ENCODE measurements at places on chromosomes 1 and 21. TPM values are rescaled to one million over a fixed set of nuclear protein-coding genes. Genes with fewer than 3 reads are reported as not detected.

DNA sequence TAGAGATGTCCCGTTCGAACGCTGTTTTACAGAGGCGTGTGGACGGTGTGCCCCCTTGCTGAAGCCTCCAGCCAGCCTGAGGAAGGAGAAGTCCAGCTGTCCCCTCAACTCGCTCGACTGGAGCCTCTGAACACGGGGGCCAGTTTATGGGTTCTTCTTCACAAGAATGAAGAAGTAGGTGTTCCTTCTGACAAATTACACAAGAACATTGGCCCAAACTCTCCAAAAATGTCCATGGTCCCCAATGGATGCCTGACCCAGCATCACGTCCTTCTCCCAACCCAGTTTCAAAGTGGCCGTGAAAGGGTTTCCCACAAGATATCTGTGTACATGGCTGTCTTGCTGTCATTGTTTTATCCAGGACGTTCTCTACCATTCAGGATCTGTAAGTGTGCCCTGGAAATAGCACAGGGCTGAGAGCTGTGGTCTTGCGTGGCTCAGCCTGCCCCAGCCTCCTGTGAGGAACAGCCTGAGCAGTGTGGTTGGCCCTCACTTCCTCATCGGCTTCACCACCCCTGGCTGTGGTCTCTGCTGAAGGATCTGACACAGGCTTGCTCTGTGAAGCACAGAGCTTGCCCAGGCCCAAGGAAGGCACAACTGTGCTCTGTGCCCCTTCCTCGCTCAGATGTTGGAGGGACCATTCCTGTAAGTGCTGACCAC is 1.0 kb upstream of the S100B start:
- no peak overlapping the region for H3K27ac ChIP-seq
- no peak overlapping the region for H3K4me3 ChIP-seq
- no peaks in the 10 kb centered on the region for H3K36me3 ChIP-seq
- no peak for DNase-seq

- no peak overlapping the region for H3K4me3 ChIP-seq
- no peak overlapping the region for H3K27ac ChIP-seq
Observed at GRCh38 chr1:185069202-185069772, 23.9 kb downstream of the RNF2 start.

DNA sequence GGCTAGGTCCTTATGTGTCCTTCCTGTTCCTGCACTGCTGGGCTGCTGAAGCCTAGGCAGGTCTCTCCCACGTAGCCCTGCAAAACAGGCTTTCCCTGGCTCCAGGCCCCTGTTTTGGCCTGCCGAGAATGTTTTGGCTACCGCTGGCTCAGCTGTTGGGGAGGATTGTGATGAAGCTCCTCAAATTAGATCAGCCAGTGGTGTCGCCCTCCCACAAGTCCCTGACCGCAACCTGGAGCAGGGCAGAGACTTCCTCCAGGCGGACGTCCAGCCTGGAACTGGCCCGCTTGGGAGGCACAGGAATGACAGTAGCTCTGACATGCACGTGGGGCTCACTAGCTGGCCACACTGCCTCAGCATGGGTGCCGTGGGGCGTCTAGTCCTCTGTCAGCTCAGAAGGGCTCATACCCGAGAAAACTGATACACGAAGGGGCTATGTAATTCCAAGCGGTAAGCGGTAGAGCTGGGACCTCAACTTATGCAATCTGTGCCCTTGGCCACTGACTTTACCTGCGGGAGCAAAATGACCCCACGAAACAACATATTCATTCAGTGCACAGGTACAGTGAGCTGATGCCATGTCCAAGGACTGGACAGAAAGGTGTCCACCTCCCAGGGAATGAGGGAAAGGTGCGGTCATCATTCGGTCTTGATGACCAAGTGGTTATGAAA is 26.6 kb downstream of the DHRS3 start:
- peaks cover 67% of the 10 kb centered on the region for H3K4me1 ChIP-seq
- no peaks in the 10 kb centered on the region for H3K36me3 ChIP-seq
- no peaks in the 10 kb centered on the region for H3K27me3 ChIP-seq

DNA sequence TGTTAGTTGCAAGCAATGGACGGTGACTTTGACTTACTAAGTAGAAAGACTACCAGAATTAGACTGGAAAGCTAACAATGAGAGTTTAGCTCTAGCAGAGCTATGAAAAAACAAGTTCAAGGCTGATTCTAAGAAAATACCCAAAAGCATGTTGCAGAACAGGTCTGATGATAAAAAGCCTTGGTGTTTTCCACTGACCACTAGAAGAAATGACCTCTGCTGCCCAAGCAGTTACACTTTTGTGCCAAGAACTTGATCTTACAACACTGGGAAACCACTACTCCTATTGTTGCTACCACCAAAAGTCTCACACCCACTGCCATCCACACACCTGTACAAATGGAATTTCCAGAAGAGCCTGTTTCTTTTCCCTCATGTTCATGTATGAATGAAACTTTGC is 21.4 kb upstream of the NEK7 start:
- H3K27ac ChIP-seq: no peak overlapping the region
- H3K4me1 ChIP-seq: no peaks in the 10 kb centered on the region
- no peak overlapping the region for H3K4me3 ChIP-seq
- no peaks in the 10 kb centered on the region for H3K27me3 ChIP-seq
- no peaks in the 10 kb centered on the region for H3K36me3 ChIP-seq

- no peaks in the 10 kb centered on the region for H3K27me3 ChIP-seq
Observed at GRCh38 chr1:201299968-201300367, 16.7 kb downstream of the PKP1 start.

GRCh38 chr21:26050857-26051256 is 119.7 kb downstream of the APP start:
- peaks cover 18% of the 10 kb centered on the region for H3K36me3 ChIP-seq
- H3K27ac ChIP-seq: no peak overlapping the region
- DNase-seq: no peak
- H3K4me3 ChIP-seq: no peak overlapping the region
- H3K27me3 ChIP-seq: no peaks in the 10 kb centered on the region

Gene HES3
- total RNA-seq: not detected

Gene EPHX1
- 66.0 TPM for total RNA-seq

DNA sequence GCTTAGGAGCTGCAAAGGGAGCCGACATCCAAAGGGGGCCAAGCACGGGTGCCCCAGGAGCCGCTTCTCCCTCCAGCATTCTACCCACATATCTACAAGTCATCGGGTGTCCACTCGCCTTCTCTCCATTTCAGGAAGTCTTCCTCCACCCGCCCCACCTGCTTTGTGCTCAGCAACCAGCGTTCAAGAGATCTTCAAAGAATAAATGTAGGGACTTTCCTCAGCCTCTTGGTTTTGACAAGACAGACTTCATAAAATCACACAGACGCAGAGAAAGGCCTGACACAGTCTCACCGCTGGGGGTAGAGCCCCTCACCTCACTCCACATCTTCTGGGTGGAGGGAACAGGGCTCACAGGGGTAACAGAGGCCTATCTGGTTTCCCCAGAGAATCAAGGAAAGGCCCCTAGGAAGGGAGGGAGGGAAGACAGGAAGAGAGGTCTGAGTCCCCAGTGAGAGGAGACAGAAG is 49.5 kb downstream of the SSBP3 start:
- no peaks in the 10 kb centered on the region for H3K27me3 ChIP-seq
- no peak overlapping the region for H3K4me3 ChIP-seq
- no peak overlapping the region for H3K27ac ChIP-seq
- DNase-seq: no peak
- peaks cover 66% of the 10 kb centered on the region for H3K4me1 ChIP-seq

Gene TBX19
- 0.30 TPM for total RNA-seq

DNA sequence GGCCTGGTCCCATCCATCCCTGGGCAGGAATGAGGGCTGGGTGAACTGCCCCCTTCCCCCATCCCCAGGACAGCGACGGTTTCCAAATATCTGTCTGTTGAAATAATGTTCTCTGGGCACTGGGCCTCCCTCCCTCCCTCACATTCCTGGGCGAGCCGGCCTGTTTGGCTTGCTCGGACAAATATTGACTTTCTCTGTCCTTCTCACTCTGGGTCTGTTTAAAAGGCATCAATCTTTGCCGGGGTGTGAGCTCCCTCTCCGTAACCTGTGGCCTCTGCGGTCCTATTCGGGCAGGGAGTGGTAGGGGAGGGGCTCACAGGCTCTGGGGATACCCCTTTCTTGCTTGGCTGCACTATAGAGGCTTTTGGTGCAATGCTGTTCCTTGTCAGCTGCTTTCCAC is 40.2 kb downstream of the FOXD2 start:
- no peak overlapping the region for H3K4me3 ChIP-seq
- H3K27ac ChIP-seq: no peak overlapping the region
- H3K27me3 ChIP-seq: no peaks in the 10 kb centered on the region
- no peaks in the 10 kb centered on the region for H3K4me1 ChIP-seq
- H3K36me3 ChIP-seq: no peaks in the 10 kb centered on the region

- no peak overlapping the region for H3K27ac ChIP-seq
- peak; percentile 48 for DNase-seq
- no peaks in the 10 kb centered on the region for H3K27me3 ChIP-seq
- H3K4me1 ChIP-seq: no peaks in the 10 kb centered on the region
Observed at GRCh38 chr21:14064296-14064645, 146.5 kb downstream of the LIPI start.

GRCh38 chr1:118116401-118116800 is 68.6 kb downstream of the SPAG17 start:
- H3K4me3 ChIP-seq: no peak overlapping the region
- no peak for DNase-seq
- H3K27ac ChIP-seq: no peak overlapping the region

GRCh38 chr1:67532452-67533216 is 102.4 kb upstream of the SERBP1 start:
- no peak overlapping the region for H3K4me3 ChIP-seq
- no peaks in the 10 kb centered on the region for H3K27me3 ChIP-seq
- H3K4me1 ChIP-seq: no peaks in the 10 kb centered on the region
- no peak overlapping the region for H3K27ac ChIP-seq
- H3K36me3 ChIP-seq: no peaks in the 10 kb centered on the region

Gene NGF
- 5.1 TPM for total RNA-seq

DNA sequence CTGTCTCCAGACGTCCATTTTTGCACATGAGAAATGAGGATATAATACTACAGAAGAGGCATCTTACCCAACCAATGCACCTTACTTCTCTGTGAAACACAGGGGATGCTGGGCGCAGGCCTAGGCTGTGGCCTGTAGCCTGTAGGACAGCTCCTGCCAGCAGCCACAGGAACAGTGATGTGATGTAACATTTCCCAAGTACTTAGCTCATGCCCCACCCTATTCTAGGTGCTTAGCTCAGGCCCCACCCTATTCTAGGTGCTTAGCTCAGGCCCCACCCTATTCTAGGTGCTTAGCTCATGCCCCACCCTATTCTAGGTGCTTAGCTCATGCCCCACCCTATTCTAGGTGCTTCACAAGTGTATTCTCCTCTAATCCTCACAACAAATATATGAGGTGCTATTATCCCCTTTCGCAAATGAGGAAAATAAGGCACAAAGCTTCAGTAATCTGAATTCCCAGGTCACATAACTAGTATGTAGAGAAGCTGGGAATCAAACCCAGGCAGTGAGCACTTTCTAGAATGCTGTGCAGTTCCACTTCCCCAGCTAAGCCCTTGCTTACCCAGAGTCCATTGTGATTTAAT is 4.6 kb upstream of the NAXE start:
- no peak overlapping the region for H3K27ac ChIP-seq
- H3K36me3 ChIP-seq: no peaks in the 10 kb centered on the region
- no peak overlapping the region for H3K4me3 ChIP-seq
- no peaks in the 10 kb centered on the region for H3K27me3 ChIP-seq

GRCh38 chr1:9849691-9850441 is 26.1 kb upstream of the CLSTN1 start:
- H3K27me3 ChIP-seq: no peaks in the 10 kb centered on the region
- no peak overlapping the region for H3K4me3 ChIP-seq
- DNase-seq: no peak
- no peak overlapping the region for H3K27ac ChIP-seq
- peaks cover 19% of the 10 kb centered on the region for H3K4me1 ChIP-seq
- no peaks in the 10 kb centered on the region for H3K36me3 ChIP-seq

DNA sequence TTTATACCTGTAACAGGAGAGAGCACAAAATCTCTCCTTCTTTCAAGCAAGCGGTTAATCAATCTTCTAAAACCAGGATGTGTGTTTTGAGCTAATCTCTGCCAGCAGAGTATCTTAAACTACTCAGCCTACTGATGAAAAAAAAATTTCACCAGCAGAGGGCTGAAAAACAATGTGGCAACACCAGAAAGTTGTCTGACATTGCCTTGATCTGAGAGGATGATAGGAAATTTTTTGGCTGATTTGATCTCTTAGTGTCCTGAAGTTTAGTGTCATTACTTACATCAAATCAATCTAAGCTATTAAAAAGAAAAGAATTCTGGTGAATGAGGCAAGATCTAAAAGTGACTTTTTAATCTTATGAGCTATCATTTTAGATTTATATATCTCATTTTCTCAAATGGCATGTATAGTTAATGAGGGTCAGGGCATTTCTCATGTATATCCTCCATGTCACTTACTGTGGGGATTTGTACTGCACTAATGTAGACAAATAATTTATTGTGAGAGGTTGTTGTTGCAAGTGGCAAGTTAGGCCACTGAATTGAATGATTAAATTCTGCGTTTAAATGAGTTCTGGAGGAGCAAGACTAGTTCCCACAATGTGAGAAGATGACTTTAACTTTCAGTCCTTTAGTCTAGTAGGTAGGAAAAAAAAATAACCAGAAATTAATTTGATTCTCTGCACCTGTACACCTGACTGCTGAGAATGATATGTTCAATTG is 10.9 kb downstream of the ADAMTS1 start:
- H3K27ac ChIP-seq: peak overlapping the region; percentile 20
- no peaks in the 10 kb centered on the region for H3K27me3 ChIP-seq
- H3K4me3 ChIP-seq: no peak overlapping the region

GRCh38 chr1:25933479-25934365 is 27.5 kb upstream of the STMN1 start:
- H3K4me3 ChIP-seq: no peak overlapping the region
- H3K27me3 ChIP-seq: no peaks in the 10 kb centered on the region
- no peaks in the 10 kb centered on the region for H3K4me1 ChIP-seq
- H3K27ac ChIP-seq: no peak overlapping the region

- peak overlapping the region; percentile 94 for H3K27ac ChIP-seq
- no peaks in the 10 kb centered on the region for H3K27me3 ChIP-seq
- no peak for DNase-seq
- H3K4me3 ChIP-seq: no peak overlapping the region
- H3K4me1 ChIP-seq: no peaks in the 10 kb centered on the region
Observed at GRCh38 chr1:54546651-54547401, 1.2 kb upstream of the ACOT11 start.

DNA sequence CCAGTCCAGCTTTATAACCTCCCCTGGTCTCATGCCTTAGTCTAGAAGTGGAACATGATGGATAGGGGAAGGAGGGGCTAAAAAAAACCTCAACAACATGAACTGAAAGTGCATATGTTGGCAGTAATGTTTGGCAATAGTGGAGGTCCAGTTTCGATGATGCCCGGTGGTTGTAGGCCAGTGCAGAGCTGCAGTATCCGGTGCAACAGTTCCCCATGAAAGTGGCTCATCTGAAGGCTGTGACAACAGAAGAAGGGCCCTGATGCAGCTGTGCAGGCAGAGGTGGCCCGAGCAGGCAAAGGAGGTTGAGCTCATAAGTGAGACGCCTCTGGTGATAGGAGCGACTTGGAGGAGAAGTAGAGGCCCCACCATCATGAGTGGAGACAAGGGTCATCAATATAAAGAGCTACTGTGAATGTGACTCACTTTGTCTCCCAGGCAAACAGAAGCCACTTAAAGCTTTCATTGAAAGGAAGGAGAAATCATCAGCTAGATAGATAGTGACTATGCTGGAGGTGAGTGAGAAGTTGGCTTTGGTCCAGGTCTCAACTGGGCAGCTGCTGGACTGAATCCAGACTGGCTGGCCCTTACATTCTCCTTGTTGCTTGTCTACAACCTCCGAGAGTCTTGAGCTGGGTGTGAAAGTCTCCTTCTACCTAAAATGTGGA is 10.2 kb upstream of the CREG1 start:
- H3K27ac ChIP-seq: no peak overlapping the region
- DNase-seq: peak; percentile 63
- H3K36me3 ChIP-seq: no peaks in the 10 kb centered on the region
- H3K4me3 ChIP-seq: no peak overlapping the region

Gene KCNQ4
- 1.7 TPM for total RNA-seq

- H3K27ac ChIP-seq: no peak overlapping the region
- H3K36me3 ChIP-seq: no peaks in the 10 kb centered on the region
- no peaks in the 10 kb centered on the region for H3K27me3 ChIP-seq
- H3K4me3 ChIP-seq: no peak overlapping the region
Observed at GRCh38 chr21:25487046-25487594, 120.2 kb downstream of the MRPL39 start.

All from right atrium auricular region (tissue), 2 donors.